GM23248 (cell line): ENCODE measurements at places on chromosomes 5 and 9. TPM values are rescaled to one million over a fixed set of nuclear protein-coding genes. Genes with fewer than 3 reads are reported as not detected.

DNA sequence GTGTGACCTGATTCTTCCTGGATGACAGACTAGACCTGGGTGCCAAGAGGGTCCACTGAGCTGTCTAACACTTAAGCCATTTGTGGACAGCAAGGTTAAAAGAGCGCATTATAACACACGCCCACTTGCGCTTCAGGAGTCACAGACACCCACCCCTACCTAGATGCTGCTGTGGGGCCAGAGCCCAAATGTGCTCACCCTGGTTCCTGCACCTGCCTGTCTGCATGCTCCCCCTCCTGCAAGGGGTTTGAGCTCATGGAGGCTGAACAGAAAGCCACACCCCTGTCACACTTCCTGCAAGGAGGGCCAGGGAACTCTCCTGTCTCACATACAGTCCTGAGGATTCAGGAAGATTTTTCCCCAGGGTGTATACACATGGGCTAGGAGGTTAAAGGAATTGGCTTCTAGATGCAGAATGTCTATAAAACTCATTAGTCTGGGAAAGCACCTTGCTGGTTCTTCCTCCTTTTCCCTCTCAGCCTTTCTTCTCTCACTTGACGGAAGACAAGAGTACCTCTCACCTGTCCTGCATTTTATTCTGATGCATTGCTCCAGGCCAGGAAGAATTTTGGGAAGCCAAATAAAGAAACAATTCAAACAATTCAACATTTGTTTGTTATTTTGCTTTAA, 87.4 kb upstream of the LHFPL2 start:
- DNase-seq: no peak

The KIF24 gene
- total RNA-seq: 1.1 and 1.6 TPM in 2 replicates

The TCF7 gene
- total RNA-seq: 1.4 and 2.5 TPM in 2 replicates

GRCh38 chr5:62343428-62343827, 37.4 kb downstream of the KIF2A start:
- DNase-seq: peak; percentile 46

The PDCD1LG2 gene
- 34.7 and 36.8 TPM in 2 replicates for total RNA-seq

GRCh38 chr9:97397220-97397619, 14.7 kb upstream of the TDRD7 start:
- DNase-seq: peak; percentile 76

DNA sequence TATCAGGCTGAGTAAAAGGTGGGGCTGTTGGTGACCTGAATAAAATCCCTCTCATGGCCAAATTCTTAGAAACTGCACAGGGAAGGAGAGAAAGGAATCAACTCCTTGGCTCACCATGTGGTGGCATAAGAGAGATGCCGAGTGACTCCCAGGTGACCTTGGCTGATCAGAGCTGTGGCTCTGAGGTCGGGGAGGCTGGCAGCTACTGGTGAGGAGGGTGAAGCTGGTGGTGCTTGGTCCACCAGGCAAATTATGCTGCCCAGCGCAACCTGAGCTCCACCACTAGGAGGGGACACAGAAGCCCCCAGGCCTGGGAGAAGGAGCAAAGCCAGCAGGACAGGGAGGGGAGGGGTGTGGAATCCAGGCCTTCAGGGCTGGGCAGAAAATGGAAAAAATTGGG, 111.2 kb upstream of the IL12B start:
- DNase-seq: peak; percentile 31

GRCh38 chr5:139687656-139688055, 39.5 kb downstream of the CXXC5 start:
- DNase-seq: no peak

The VCAN gene
- total RNA-seq: 241 and 327 TPM in 2 replicates

DNA sequence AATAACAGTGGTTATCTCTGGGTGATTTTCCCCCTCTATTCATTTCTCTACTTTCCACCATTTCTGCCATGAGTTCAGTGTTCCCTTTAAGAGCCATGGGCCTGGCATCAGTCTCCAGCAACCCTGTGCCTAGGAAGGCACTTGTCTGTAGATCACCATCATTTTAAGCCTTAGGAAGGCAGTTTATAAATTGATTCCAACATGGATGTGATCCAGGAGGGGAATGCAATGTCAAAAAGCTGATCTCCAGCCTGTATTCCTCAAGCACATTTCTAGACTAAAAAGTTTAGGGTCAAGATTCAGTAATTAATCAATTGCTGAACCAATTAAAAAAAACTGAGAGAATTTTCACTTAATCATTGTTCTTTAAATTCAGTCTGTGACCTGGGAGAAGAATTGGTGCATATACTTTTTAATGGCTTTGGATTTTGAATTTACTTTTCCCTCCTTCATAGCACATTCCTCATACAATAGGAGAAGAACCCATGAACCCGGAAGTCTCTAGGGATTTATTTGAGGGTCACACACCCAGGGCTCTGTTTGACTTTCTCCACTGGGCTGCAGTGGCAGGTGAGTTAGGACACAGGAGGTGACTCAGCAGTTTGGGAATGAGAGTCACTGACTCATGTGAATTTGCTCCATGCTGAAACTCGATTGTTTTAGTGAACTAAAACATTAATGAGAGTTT, 6.1 kb upstream of the ERMP1 start:
- peak; percentile 79 for DNase-seq

GRCh38 chr5:9063615-9064245, 482.1 kb downstream of the SEMA5A start:
- peak; percentile 71 for DNase-seq

DNA sequence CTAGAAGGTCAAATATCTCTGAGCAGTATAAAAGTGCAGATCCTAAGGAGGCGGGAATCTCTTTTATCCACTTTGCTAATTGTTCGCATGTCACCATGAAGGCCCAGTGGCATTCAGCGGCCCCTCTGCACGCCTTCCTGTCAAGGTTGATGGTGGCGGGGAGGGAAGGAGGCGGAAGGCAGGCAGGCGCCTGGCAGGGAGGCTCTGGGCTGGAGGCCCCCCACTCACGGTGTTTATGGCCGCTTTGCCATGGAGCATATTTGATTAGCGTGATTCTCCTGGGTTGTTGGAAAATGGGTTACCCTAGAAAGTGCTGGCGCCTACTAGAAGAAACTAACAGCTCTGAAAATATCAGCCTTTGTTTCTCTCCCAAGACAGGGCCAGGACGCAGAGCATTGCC, 209.6 kb downstream of the FSTL4 start:
- no peak for DNase-seq

GRCh38 chr5:104540448-104540847, 977.9 kb upstream of the NUDT12 start:
- no peak for DNase-seq

GRCh38 chr9:114643896-114644295, 13.7 kb downstream of the TEX53 start:
- DNase-seq: no peak

- DNase-seq: peak; percentile 77
These were observed at the start of gene GGTA1 for GRCh38 chr9:121499427-121500164. TSS of gene GGTA1 (minus strand) at chr9:121499844. CDS start at chr9:121467922, 31,922 bp downstream.

DNA sequence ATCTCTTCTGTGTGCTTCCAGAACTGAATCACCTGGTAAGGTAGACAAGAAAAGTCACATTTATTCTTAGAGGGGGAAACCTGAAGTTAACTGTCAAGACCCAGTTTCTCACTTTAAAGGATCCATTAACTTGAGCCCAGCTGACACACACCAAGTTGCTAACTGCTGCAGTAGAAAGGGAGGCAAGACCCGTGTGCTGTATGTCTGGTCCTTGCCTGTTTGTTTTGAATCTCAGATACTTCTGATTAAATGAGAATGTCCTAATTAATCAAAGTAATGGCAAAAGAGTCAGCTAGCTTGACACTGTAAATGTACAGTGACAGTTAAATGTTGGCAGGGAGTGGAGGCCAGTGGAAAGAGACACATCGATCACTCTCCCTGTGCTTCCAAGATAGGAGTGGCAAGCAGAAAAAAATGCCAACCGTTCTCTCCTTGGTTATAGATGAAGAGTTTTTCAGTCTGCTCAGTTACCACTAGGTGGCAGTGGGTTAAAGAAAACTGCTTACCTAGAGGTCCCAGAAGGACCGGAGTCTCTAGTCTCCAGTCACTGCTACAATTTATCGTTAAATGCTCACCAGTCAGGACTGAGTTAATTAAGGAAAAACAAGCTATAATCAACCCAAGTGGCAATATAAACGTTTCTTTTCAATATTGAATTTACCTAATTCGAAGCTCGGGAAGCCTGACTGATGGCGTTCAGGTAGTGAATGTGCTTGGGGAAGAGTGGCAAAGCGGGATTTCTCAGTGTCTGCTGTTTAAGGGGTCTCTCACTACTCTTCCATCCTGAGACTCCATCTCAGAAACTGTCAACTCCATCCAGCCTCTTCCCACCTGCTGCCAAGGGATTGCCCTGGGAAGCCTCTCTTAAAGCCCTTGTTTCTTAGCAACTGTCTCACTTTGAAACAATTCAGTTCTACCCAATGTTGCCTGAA, 18.4 kb downstream of the LSM11 start:
- DNase-seq: peak; percentile 77

The GCNT4 gene
- 1.4 and 2.8 TPM in 2 replicates for total RNA-seq

GRCh38 chr9:60545878-60546385, 368.3 kb upstream of the SPATA31A5 start:
- no peak for DNase-seq

DNA sequence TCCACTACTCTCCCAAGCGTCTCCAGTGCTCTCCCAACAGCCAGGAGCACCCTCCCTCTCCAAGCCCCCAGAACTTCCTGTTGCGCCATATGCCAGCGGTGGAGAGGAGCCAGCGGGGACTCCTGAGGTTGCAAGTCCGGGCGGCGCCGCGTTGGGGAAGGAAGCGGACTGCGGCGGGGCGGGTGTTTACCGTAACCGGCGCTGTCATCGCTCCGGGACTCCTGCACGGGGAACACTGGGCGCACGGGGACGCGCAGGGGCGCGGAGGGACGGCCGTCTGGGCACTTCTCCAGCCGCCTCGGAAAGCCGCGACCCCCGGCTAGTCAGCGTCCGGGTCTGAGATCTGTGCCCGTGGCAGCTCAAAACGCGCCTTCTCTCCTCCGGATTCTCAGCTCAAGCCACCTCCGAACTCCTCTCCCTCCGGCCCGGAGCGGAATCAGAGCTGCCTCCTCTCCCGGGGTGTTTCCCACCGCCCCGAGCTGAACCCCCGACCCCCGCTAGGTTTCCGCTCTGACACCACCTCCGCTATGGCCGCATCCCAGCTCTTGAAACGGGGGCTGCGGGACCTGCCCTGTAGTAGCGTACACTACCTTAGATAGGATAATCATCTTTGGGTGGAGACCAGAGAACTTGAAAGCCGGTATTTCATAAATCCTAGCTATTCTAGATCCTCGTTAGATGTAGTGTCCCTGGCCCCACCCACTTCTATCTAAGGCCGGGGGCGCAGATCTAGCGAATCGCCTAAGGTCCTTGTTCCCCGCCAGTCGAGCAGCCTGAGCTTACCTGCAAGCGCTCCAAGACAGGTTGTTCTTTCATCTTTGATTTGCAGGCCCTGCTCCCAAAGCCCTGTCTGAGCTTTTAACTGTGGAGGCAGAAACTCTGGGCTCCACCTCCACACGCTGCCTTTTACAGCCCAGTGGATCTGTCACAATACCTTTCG, at the start of gene TRPM6:
Gene TRPM6 (minus strand): TSS at position 881 of the 940 bp plus-strand sequence. CDS start 65 bp downstream, at position 816.
- peak; percentile 79 for DNase-seq

The KIF12 gene
- not detected in 2 replicates for total RNA-seq

The PTTG1 gene
- total RNA-seq: 22.8 and 49.0 TPM in 2 replicates

DNA sequence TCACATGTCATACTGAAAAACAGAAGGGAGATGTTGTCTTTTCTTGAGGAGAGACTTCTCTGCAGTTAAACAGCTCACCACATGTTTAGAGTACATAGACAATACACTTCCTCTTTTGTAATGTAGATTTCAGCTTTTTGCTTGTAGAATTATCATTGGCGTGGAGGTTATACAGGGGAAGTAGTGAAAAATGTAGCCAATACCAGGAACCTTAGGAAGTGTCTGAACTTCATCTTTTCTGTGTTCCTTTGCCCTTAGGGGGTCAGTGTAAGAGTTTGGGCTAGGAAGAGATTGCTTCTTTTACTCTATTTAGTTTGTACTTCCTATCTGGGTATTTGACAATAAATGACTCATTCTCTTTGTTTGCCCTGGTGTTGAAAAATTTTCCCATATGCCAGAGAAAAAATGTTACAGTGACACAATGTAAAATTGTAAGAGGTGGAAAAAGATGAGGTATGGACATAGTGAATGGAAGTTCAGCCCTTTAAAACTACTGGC, 21.0 kb upstream of the CDKN2B start:
- peak; percentile 84 for DNase-seq

GRCh38 chr5:116084871-116085715, at the start of gene COMMD10:
TSS of gene COMMD10 (plus strand) at chr5:116085025.
- DNase-seq: peak; percentile 89

DNA sequence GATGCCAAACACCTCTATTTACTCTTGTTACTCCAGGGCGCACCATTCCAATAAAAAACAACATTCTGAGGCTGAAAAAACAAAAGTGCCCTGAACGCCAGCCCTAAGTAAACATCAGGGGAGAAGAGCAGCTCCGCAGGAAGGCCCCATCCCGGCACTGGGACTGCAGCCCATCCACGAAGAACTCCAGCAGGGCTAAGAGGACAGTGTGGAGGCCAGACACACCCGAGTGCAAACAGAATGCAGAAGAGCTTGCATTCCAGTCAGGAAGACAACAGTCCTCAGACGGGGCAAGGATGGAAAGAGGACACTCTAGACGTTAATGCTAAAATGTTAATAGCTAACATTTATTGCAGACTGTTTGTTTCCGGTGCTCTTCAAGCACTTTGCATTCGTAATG, 33.0 kb downstream of the FAM240B start:
- no peak for DNase-seq

GRCh38 chr5:83595217-83595616, 123.7 kb downstream of the VCAN start:
- no peak for DNase-seq

GRCh38 chr9:136010615-136011361, 49.6 kb upstream of the UBAC1 start:
- no peak for DNase-seq

DNA sequence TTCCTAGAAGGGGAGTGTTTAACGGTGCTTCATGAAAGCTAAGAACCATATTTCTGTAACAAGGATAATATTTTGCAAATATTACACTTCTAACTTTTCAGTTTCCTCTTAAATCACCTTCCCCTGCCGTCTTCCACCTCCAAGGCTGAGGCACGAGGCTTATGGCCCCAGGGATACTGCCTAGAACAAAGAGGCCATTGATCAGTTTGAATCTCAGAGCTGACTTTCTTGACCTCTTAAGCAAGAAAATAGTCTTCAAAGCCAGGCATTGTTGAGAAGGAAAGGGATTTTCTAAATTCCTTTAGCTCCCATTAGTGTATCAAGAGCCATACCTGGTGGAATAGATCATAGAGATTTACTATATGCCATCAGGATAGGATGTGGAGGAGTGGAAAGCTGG, 566.2 kb downstream of the BNC2 start:
- no peak for DNase-seq

DNA sequence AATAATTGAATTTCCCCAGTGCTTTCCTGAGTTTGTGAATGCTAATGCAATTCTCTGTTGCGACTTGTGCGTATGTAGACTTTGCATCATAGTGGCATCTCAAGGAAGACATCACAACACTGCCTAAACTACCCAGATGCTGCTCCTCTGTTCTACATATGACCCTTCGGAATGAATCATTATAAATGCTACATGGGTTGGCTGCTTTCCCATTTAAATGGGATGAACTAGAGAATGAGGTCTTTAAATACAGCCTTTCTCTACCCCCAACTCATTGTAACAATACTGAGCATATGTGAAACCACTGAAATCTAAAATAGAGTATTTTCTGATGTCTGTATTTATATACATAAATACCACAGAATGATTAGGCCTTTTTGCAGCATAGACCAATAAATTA, 136.6 kb upstream of the ICE1 start:
- DNase-seq: no peak
